Fibroblast of lung (primary cell): ENCODE measurements at places on chromosomes 2 and 18. TPM values are rescaled to one million over a fixed set of nuclear protein-coding genes. Genes with fewer than 3 reads are reported as not detected.
A peak's percentile ranks its signal among the peaks of the same experiment; 100 is the strongest.

Gene NEURL3
- total RNA-seq = not detected in 2 replicates

Gene DSG4
- not detected in 2 replicates for total RNA-seq

Gene STARD6
- total RNA-seq = 0.33 TPM in 1 of 2 replicates, not detected in the other

Gene PLEKHH2
- total RNA-seq = 14.0 and 15.9 TPM in 2 replicates

Gene IGFBP5
- 783 and 1,100 TPM in 2 replicates for total RNA-seq

DNA sequence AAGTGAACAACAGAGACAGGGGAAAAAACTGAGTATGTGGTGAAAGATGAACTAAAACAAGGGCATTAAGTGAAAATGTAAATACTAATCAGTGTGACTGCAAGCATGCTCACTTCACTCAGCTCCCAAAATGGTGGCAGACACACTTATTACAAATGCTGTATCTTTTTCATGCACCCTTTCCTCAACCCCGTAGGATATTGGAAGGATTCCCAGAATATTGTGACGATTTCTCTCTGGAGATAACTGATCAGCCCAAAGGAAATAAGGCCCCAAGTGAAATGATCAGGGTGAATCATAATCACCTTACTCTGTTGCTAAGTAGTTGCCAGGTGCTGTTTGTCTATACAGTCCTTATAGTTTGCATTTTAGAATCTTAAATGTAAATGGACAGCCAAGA, 138.9 kb upstream of the IL1R2 start:
- DNase-seq = no peak

- DNase-seq = no peak
These were observed 1.5 kb downstream of the FAM110C start for GRCh38 chr2:44748-45341.

- DNase-seq = no peak
These were observed 78.5 kb upstream of the HK2 start for GRCh38 chr2:74755386-74755785.

DNA sequence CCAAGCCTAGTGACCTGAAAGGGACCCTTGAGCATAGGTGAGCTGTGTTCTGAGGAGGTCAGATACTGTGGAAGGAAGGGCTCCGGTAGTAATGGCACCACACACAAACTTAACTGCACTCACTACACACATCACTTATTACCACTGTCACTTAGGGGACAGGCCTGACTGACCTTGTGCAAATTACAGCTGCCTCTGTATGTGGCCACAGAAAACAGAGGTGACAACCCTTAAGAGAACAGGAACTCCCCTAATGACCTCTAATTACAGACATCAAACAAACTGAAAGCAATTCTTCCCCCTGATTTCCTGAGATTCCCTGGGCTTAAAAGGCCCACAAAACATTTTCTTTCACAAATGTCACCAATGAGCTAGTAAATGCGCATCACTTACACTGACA, 360.6 kb downstream of the RND3 start:
- DNase-seq = no peak

DNA sequence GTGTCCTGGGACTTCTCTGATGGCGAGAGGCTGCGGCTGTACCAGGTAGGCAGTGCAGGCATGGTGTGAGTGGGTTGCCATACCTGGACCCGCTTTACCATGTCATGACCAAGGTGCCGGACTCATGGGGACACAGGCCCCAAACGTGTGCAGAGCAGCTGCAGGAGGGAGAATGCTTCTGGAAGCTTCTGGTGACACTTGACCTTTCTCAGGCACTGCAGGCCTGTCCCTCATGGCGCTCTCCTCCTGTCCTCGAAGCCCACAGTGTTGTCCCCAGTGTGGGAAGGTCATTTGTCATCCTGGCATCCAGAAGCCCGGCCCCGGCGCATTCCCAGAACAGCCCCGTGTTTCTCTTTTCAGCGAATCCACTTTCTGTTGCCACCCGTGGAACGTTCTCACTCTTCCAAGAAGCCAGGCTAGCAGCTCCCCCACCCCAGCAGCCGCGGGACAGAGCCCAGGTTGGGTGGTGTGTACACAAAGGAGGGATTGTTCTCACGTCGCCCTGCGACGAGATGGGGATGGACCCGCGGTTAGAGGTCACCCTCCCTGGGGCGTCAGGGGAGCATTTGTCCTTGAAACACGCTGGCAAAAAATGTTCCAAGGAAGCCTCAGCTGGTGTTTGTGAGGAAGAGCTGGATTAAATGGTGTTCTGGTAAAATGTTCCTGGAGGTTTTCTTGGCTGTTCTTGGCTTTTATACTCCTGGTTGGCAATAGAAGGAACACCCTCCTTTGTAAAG, 43.7 kb downstream of the SH3BP4 start:
- peak; percentile 31 for DNase-seq
